ENCODE measurements at places on chromosomes 13 and 19.
A peak's percentile ranks its signal among the peaks of the same experiment; 100 is the strongest.

- no peak for DNase-seq
Observed at GRCh38 chr13:106612688-106613087, 44.8 kb upstream of the ARGLU1 start.

- peak; percentile 62 for DNase-seq
Observed at GRCh38 chr13:20616059-20616797, 49.3 kb downstream of the IFT88 start.

DNA sequence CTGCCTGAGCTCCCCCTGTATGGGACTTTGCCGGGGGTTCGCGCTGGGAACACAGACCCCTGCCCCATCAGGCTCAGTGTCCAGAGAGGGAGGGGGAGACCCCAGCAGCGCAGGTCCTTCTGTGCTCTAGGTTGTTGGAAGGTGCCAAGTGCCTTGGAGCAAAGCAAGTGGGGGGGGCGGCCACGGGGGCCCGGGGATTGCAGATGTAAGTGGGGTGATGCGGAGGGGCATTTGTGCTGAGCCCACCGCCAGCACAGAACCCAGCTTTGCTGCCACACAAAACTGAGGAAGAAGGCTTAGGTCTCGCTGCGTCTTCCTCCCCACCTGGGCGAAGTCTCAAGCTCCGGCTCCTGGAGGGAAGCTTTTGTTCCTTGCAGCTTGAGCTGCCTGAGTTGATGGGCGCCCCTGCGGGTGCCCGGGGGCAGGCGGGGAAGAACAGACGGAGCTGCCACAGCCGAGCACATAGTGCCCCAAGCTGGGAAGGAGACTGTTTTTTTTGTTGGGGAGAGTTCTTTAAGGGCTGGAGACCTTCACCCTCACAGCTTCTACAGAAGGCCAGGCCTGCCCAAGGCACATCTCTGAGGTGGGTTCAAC lies 1.5 kb upstream of the NTN5 start:
- no peak for DNase-seq

GRCh38 chr13:75308222-75308621 lies 173.7 kb downstream of the TBC1D4 start:
- DNase-seq, result no peak

GRCh38 chr13:51998723-51999509 lies 12.3 kb downstream of the ATP7B start:
- DNase-seq, result no peak

- DNase-seq, result no peak
Observed at GRCh38 chr19:45677351-45678230, 9.6 kb downstream of the GIPR start.

DNA sequence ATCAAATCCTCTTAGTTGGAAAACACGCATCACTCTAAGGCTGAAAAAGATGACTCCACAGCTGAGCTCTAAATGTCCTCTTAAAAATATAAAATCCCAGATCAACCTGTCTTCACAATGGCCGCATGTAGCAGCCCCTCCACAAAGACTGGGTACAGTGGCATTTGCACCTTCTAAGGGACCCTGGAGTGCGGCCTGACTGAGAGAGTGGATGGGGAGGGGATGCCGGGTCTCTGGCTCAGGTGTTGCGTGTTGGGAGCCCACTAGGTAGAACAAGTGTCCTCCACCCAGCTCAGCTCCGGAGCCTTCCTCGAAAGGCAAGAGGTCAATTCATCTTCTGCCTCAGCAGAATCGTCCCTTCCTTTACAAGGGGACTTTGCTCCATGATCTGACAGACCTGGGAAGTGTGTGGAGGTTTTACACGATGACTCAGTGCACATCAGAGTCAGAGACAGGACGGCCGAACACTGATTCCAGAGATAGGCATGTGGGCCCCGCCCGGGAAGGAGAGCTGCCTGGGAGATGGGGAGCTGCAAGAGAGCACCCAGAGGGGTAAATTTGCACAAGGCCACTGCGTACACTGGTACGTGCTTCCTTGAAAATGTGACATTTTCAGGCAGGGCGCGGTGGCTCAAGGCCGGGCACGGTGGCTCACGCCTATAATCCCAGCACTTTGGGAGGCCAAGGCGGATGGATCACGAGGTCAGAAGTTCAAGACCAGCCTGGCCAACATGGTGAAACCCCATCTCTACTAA lies 23.5 kb upstream of the SLC15A1 start:
- peak; percentile 24 for DNase-seq

- no peak for DNase-seq
Observed at GRCh38 chr13:75038393-75039113, 443.4 kb downstream of the TBC1D4 start.

GRCh38 chr13:29479716-29480492 lies 115.6 kb downstream of the SLC7A1 start:
- DNase-seq, result no peak

GRCh38 chr13:113559061-113559460 lies 25.5 kb upstream of the TFDP1 start:
- DNase-seq, result no peak

DNA sequence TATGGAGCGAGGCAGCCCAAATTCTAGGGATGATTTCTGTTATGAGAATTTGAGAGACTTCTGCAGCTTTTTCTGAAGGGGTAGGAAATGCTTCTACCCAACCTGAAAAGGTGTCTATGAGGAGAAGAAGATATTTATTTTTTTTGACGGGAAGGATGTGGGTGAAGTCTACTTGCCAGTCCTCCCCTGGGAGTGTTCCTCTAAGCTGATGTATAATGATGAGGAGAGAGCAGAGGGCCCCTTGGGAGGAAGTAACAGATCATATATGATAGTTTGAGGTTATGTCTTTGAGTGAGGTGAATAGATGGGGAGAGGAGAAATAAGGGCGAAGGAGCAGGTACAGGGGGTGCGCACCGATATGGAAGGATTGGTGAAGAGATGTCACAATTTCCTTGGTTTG lies 910.6 kb upstream of the SLITRK5 start:
- DNase-seq, result no peak

DNA sequence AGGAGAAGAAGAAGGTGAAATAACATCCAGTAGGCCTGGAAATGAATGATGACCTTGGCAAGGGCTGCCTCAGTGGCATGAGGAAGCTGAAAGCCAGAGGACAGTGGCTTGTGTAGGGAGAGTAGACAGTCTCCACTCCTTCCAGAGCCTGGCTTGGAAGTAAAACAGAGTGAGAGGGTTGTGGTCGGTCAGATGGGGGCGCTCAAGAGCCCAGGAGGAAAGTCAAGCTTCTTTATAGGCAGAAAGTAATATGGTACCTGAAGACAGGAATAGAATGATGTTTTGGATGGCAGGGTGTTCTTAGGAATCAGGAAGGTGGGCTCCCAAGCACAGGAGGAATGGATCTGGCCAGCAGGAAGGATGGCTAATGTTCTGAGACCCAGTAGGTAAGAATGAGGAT lies 75.1 kb upstream of the TSC22D1 start:
- no peak for DNase-seq

- no peak for DNase-seq
Observed at GRCh38 chr13:114027046-114027715, 53.3 kb upstream of the C13orf46 start.

GRCh38 chr13:90534617-90535370 lies 812.7 kb upstream of the MIR17HG start:
- no peak for DNase-seq

- DNase-seq, result no peak
Observed at GRCh38 chr19:28429356-28429755, 783.6 kb downstream of the UQCRFS1 start.

- no peak for DNase-seq
Observed at GRCh38 chr13:93614776-93615175, 388.2 kb downstream of the GPC6 start.

DNA sequence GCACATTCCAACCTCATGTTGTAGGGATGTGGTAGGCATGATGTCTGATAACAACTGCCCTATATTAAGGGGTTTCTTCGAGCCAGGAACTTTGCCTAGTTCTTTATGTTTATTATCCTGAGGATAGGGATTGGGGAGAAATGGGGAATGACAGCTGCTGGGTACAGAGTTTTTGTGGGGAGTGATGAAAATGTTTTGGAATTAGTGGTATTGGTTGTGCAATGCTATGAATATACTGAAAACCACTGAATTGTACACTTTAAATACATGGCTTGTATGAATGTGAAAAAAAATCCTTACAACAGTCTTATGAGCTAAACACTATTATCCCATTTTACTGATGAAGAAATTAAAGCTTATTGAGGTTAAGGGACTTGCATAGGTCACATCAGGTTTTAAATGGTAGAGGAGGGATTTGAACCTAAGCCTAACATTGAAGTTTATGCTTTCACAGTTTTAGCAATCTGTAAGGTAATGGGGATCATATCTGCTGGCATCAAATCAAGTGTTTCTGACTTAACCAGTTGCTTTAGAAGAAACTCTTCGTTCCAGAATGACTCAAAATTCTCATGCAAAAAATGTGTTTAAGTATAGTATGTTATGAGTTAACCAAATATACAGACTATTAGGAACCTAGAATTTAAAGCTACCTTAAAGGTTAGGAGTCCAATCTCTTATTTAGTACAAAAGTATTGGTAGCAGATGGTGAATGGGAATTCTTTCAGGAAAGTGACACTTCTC lies 61.4 kb downstream of the ERCC5 start:
- DNase-seq, result no peak

- DNase-seq, result no peak
Observed at GRCh38 chr19:34994643-34995541, 5.2 kb upstream of the GRAMD1A start.

GRCh38 chr13:109447667-109448066 lies 338.7 kb downstream of the IRS2 start:
- DNase-seq, result no peak

- DNase-seq, result no peak
Observed at GRCh38 chr13:98606296-98606695, 29.4 kb upstream of the STK24 start.

GRCh38 chr13:84607261-84608013 lies 725.2 kb upstream of the SLITRK1 start:
- no peak for DNase-seq

DNA sequence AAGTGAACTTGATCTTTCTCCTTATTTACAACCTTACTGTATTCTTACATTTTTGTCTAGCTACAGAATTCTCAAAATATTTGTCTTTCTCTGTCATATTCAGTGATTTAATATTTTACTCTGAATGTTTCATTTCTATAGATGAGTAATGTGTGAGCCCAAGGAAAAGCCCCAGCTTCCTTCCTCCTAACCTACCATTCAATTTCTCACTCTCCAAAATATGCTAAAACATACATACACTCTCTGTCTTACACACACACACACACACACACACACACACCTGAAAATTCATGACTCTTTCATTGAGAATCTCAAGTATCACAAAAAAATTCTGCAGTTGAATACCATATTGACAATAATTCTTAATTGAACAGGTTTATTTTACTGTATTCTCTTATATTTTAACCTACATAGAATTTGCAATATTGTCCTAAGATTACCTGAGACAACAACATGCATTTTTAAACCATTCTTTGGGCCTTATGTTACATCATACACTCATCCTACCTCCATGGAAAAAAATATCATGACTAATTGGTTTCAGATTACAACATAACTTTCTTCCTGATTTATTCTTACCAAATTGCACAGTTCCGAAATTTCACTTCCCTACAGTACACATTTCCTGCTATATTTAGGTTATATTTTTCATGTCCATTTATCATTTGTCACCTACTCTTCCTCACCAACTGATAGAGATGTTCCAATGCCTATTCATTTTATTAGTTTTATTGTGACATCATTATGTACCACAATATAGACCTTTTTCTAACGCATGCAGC lies 1965.6 kb upstream of the PCDH20 start:
- DNase-seq, result no peak

DNA sequence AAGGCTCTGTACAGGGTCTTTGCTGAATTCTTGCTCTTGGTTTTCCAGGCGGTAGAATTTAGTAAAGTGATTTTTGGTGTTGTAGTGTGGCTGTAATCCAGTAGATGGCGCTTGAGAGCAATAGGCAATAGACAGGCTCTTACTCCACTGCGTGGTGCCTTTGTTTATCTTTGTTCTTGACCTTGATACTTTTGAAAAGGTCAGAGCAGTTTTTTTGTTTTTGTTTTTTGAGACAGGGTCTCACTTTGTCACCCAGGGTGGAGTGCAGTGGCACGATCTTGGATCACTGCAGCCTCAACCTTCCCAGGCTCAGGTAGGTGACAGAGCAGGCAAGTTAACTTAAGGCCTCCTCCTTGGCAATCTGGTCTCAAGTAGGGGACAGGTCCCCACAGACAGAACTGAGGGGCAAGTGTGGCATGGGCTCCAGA lies 12.2 kb upstream of the LILRA5 start:
- DNase-seq, result peak; percentile 53

- no peak for DNase-seq
Observed at GRCh38 chr13:49026851-49027250, 51.1 kb downstream of the FNDC3A start.

Data from Panc1 (cell line).